ENCODE measurements at places on chromosomes 3 and 15. TPM values are rescaled to one million over a fixed set of nuclear protein-coding genes. Genes with fewer than 3 reads are reported as not detected.

GRCh38 chr3:177820683-177821316 is 623.5 kb upstream of the TBL1XR1 start:
- no peak for DNase-seq

- no peak for DNase-seq
Measured at GRCh38 chr3:18751514-18751913, 326.4 kb upstream of the SATB1 start.

DNA sequence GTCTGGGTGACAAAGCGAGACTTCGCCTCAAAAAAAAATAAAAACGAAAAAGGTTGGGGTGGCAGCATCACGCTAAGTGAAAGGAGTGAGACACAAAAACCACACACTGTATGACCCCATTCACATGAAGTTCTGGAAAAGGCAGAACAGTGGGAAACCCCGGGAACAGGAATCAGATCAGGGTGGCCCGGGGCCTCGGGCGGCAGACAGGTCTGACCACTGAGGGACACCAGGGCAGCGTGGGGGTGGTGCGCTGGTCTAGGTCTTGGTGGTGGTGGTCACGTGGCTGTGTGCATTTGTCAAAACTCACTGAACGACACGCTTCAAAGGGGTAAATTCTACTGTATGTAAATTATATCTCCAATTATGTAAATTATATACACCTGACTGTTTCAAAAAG is 79.7 kb upstream of the PRR20G start:
- no peak for DNase-seq

ZIC1 gene
- polyA plus RNA-seq = 2.3 TPM

CELF6 gene
- polyA plus RNA-seq = 0.15 TPM

DNA sequence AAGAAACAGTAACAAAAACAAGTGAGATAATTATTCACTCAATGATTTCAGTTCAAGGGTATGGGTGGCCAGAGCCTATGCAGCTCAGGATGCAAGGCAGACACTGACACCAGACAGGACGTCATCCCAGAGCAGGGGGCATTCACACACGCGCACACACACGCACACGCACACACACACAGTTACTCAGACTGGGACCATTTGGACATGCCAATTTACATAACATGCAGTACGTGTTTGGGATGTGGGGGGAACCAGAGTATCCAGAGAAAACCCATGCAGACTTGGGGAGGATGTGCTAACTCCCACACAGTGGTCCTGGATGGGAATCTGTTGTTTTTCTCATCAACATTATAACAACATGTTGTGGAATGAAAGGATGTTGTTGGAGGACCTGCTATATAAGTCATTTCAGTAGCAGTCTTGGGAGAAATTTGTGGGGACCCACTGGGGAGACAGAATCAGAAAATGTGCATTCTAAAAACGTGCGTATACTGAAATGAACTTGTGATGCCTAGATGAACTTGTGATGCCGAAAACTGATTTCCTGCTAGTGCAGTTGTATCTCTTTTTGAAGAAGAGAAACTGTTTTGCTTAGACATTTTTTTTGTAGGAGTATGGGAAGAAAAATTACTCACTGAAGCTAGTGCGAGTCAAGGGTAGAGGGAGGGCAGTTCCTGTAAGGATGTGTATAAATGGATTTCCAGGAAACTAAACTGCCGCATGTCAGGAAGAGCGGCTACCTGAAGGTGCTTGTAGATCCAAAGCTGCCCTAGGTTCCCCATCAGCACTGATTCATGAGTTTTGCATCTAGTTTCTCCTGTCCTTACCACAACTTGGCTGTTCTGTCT is 25.2 kb downstream of the CD200 start:
- DNase-seq = no peak

DNA sequence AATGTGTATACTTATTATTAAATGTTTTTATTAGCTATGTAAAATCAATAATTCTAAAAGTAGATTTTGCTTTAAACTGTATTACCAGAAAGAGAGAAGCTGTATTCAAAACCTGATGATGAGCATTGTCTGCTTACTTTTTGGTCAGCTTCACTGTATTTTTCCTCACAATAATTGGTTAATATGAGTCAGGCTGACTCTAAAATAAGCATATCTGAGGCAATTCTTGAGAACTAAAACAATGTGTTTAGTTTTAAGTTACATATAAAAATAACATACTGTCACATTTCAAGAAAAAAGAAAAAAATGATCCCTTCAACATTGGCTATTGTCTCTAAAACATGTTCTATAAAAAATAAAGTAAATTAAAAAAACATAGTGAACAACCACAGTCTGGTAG is 66.1 kb downstream of the EPHA3 start:
- no peak for DNase-seq

DCLK3 gene
- 0.34 TPM for polyA plus RNA-seq

- DNase-seq = no peak
Measured at GRCh38 chr3:146823622-146824021, 218.5 kb upstream of the PLSCR5 start.

- DNase-seq = no peak
Measured at GRCh38 chr3:113536627-113537101, 4.3 kb downstream of the SIDT1 start.

OXTR gene
- polyA plus RNA-seq = 0.38 TPM

NOX5 gene
- not detected for polyA plus RNA-seq

- no peak for DNase-seq
Measured at GRCh38 chr3:70736009-70736408, 423.6 kb upstream of the MDFIC2 start.

DNA sequence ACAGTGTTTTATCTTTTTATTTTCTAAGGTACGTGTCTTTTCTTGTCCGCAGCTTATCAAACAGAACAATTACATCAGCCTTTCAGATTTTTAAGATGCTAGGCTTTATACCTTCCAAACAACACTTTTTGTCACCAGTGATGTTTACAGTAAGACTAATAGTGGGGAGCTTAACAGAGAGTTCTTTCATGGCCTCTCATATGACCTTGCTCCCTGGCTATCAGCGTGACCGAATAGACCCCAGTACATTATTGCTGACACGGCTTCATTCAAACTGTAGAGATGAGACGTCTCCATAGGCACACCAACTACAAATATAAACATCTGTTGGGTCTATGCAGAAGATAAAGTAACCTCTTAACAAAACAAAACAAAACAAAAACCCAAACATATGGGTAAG is 477.6 kb upstream of the KCNMB2 start:
- no peak for DNase-seq

STRA6 gene
- not detected for polyA plus RNA-seq
